ENCODE measurements at places on chromosomes 4 and X.

- no peak for DNase-seq
Observed at GRCh38 chr4:40577588-40578253, 51.9 kb downstream of the RBM47 start.

GRCh38 chrX:24513416-24513815 lies 48.3 kb downstream of the PDK3 start:
- no peak for DNase-seq

DNA sequence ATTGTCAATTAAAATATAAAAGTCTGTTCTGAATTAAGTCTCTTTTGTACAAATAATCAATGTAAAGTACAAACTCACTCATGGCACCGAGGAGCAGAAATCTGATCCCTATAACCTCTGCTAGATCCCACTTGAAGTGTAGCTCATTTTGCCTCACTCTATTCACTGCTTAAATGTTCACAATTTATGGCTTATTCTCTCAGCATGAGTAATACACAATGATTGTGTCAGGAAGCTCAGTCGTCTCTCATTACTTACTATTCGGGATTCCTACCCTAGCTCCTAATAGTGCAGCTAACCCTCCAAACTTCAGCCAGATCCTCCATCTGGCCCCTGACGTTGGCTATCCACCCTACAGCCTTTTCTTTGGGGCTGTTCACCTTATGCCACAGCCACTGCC lies 4.7 kb upstream of the AMMECR1 start:
- no peak for DNase-seq

GRCh38 chrX:40462795-40463194 lies 118.0 kb upstream of the ATP6AP2 start:
- no peak for DNase-seq

DNA sequence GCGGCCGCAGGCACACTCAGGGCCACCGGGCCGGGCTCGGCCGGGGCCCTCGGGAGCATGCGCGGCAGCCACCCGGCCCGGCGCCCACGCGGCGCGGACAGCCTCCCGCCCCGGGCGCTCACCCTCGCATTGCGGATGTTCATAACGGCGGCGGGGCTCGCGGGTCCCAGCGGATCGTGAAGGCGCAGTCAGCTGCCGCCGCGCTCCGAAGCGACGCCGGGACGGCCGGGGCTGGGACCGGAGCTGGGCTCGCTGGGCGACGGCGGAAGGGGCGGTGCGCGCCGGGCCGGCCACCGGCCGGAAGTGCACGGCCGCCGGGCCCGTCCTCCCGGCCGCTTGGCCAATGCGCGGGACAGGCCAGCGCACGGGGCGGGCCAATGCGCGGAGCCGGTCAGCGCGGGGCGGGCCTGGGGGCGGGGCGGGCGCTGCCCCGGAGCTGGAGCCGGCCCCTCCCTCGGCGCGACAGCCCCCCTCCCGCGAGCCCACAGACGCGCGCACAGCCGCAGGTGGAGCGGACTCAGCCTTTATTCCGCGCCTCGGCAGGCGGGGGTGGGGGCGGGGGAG lies at the start of gene NAA10:
Gene NAA10, minus strand, starts transcription at position 276 of the 564 bp plus-strand sequence. Its CDS starts 133 bp downstream, at position 143.
- peak; percentile 59 for DNase-seq

GRCh38 chr4:97582890-97583289 lies 560.4 kb downstream of the STPG2 start:
- no peak for DNase-seq

GRCh38 chr4:166277853-166278252 lies 404.8 kb downstream of the TLL1 start:
- DNase-seq: no peak

- no peak for DNase-seq
Observed at GRCh38 chr4:83266689-83267088, 17.9 kb downstream of the COQ2 start.

DNA sequence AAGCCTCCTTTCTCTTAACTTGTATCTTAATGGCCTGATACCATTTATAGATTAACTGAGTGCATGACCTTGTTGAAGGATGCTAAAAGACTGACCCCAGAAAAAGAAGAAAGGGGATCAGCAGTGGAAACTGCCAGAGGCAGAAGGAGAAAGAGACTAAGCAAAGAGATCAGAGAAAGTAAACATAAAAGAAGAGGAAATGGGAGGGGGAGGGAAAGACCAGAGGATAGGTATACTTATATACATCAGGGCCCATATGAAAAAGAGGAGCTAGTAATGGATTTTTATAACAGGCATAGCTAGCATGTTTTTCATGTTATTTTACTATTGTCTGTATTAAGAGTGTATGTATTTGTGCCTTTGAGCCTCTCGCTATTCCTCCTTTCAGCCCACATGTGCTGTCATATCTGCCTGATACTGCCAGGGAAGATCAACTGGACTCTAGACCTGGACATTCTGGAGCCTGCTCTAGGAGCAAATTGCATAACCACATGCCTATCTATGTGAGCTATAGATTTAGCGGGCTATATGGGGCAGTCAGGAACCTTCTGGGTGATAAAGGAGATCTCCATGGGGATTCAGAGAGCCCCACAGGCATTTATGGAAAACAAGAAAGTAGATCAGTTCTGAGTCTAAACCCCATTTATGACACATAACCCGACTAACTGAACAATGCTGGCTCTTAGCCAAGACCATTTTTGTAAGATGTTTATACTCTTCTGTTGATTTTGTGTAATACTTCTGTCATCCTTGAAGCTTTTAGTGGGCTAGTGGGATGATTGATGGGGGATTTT lies 13.4 kb upstream of the SNX12 start:
- DNase-seq: no peak

GRCh38 chr4:148067301-148067916 lies 335.5 kb downstream of the ARHGAP10 start:
- no peak for DNase-seq

GRCh38 chr4:140793291-140793690 lies 37.1 kb upstream of the TBC1D9 start:
- peak; percentile 84 for DNase-seq

DNA sequence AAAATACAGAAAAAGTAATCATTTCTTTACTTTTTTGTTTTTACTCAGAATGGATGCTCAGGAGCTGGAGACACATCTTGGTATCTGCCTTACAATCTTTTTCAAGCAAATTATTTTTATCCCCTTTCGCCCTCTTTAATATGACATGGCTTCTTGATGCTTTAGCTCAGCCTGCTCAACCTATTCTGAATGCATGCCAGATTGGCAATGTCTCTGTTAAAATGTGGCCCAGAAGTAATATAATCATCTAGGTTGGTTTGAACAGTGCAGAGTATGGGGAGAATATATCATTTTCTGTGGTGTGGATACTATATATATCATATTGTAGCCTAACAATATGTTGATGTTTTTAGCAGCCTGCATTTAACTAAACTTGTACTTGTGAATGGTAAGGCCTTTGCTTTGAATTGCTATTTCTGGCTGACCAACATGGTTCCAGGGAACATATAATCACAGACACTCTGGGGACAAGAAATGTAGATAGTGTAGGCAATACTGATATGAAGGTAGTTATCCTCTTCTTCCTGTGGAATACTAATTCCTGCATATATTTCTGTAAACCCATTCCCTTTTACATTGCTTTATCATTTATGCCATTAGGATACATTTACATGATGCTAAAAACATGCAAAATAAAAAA lies 282.7 kb downstream of the PPP3CA start:
- peak; percentile 78 for DNase-seq

GRCh38 chr4:105050896-105051295 lies 95.8 kb upstream of the TET2 start:
- DNase-seq: no peak

GRCh38 chr4:147509386-147509785 lies 28.5 kb downstream of the EDNRA start:
- DNase-seq: no peak

GRCh38 chr4:1659104-1660043 lies 24.7 kb downstream of the FAM53A start:
- DNase-seq: no peak

DNA sequence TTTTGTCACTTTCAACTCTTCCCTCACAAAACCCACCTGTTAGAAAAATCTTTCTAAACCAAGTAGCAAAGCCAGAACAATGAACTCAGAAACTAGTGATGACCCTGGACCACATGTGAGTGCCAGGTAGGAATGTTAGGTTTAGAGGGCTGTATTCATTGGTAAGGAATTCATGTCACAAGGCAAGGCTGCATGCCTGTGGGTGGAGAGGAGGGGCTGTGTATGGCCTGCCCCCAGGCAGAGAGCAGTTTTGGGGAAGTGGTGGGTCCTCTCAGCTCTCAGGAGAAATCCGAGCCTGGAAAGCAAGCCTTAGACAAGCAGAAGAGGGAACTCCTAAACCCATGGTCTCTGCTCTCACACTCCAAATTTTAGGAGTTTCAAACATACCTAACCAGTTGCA lies 2.4 kb downstream of the RNF175 start:
- DNase-seq: no peak

- no peak for DNase-seq
Observed at GRCh38 chrX:24093746-24094145, 39.0 kb downstream of the EIF2S3 start.

- no peak for DNase-seq
Observed at GRCh38 chr4:54144661-54145171, 44.8 kb downstream of the GSX2 start.

DNA sequence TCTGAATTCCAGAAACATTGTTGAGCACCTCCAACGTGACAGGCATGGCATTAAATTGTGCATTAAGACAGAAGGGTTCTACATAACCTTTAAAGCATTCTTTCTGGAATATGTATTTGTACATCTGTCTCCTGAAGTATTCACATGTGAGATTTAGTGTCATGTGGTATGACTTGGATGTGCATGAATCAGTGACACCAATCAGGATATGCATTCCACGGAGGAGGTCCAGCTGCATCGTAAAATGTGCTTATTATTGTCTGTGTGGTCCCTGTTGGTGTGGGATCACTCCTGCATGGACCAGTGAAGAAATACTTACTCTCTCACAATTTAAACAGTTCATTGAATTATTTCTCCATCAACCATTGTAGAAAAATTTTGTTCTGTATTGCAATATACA lies 149.0 kb downstream of the MID1 start:
- no peak for DNase-seq
